HS-27A (cell line): ENCODE measurements at places on chromosomes 3 and 15.

DNA sequence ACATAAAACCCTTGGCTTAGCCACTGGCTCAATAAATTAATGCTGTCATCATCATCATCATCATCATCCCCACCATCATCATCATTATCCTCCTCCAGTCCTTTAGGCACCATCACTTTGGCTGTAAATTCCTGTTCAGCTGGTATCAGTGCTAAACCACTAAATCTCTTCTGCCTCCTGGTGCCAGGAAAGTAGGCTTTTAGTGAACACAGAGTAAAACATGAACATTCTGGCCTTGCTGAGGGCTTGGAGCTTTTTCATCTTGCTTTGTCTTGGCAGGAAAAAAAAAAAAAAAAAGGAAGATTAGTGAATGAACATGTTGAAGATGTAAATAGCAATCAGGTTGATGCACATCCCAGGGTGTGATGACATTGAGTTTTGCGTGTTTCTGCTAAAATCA is 67.3 kb upstream of the EIF1B start:
- DNase-seq: no peak

- no peak for DNase-seq
Observed at GRCh38 chr15:55770806-55771205, 27.9 kb upstream of the PRTG start.

GRCh38 chr3:49257187-49257586 is 19.8 kb downstream of the C3orf62 start:
- no peak for DNase-seq

DNA sequence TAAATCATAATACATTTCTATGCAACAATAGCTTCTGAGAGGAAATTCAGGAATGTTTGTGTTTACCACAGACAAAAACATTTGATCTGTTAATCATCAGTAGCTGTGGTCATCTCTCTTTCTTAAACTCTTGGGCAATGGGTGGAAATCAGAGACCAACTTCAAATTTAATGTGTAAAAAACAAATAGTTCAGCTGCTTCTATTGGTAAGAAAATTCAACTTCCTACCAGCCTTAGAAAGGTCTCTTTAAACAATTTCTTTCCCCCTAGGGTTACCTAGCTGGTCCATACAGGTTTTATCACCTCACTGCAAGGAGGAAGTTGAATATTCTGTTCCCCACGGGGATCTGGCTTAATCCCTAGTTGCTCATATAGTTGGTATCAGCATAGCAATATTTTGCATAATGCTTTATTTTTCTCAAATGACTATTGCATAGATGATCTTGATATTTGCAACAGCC is 20.3 kb upstream of the PPP4R2 start:
- no peak for DNase-seq

GRCh38 chr3:71152892-71153265 is 430.6 kb downstream of the FOXP1 start:
- DNase-seq: no peak

DNA sequence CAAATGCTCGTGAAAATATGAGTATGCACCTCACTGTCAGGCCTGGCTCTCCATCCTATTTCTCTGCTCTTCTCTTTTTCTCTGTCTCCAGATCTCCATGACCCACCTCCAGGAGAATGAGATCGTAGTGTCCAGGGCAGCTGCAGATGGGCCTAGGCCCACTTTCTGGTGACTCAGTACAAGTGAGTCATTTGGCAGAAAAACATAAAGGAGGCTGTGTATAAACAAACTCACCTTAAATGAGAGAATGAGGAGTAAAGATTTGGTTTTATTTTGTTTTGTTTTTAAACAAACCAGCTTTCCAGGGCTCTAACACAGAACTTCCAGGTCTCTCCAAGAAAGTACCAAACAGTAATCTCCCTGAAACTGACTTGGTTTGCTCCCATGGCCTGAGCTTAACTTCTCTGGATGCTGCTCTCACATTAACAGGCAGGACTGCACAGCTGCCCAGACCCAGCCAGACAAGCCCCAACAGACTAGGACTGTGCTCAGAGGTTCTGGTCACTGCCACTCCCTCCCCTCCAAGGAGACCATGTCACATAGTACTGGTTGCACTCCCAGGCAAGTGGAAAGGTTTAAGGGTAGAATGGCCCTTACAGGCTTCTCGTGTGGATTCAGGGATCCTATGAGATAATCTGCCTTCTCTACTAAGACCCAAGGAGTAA is 1.5 kb upstream of the HEG1 start:
- peak; percentile 66 for DNase-seq

GRCh38 chr3:12773710-12774086 is 14.6 kb upstream of the TMEM40 start:
- no peak for DNase-seq

- no peak for DNase-seq
Observed at GRCh38 chr3:138394156-138394555, 40.3 kb upstream of the ESYT3 start.

GRCh38 chr15:69578787-69579583 is 126.4 kb downstream of the RPLP1 start:
- DNase-seq: no peak

GRCh38 chr3:133112666-133113065 is 74.5 kb downstream of the TMEM108 start:
- DNase-seq: no peak

GRCh38 chr3:161630794-161631193 is 134.2 kb downstream of the OTOL1 start:
- no peak for DNase-seq

GRCh38 chr15:46496491-46497115 is 861.8 kb downstream of the SQOR start:
- no peak for DNase-seq

DNA sequence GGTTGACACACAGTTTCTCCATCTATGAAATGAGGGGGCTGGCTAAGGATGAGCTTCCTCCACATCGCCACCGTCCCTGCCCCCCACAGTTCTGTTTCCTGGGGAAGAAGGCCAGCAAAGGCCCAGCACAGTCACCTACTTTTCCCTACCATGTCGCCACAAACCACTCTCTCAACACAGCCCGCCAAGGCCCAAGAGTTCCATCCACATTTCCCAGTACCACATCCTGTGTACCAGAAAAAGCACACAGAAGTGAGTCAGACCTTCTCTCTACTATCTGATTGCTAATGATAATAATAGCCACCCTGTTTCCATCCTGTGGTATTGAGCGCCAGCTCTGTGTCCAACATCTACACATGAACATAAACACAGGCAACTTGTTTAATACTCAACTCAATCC is 30.3 kb upstream of the C15orf39 start:
- no peak for DNase-seq

DNA sequence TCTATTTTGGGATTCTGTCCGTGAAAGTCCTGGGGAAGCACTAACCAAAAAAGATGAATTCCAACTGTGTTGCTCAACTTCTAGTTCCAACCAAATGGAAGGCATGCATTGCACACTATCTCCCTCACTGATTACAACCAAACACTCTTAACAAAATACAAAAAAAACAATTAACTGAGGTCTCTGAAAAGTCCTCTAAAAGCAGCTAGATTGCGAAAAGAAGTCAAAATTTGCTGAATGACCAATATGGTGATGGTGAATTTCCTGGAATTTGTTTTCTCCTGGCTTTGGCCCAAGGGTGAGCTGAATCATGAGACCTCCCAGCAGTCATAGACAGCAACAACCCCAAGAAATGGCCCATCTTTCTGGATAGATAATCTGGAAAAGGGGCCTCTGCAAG is 28.3 kb downstream of the CYP19A1 start:
- DNase-seq: no peak

DNA sequence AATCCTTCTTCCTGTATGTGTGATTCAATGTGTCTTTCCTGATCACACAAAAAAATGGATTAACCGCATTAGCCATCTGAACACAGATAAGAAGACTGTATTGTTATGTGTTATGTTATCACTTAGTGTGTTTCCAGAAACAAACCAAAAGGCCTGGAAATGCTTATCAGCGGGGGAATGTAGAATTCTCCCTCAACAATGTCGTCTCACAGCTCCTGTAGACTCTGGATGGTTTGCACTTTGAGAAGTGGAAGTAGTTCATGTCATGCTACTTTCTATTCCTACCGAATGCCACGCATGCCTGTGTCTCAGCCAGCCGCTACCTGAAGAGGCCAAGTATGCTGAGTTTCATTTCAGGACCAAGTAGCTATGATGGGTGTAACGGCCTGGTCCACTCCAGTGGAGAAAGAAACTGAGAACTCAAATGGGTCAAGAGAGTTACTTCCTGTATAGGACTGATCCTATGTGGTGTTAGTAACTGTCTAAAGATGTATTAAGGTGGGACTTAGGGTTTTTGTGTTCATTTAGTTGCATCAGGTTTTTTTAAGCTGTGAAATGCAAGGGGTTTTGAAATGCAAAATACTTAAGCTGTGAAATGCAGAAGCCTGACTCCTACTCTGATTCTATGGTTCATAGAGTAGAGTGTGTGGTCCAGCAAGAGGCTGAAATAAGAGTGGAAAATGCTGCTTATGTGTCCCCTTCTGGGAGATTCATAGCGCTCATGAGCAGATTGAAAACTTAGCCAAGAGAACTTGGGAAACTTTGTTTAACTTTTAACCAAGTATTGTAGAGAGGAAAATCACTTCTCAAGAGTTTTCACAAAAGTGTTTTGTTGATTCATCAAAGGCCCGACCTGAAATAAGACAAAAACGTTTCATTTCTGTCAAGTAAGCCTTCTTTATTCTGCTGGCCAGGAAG is 118.5 kb upstream of the LMOD3 start:
- no peak for DNase-seq

DNA sequence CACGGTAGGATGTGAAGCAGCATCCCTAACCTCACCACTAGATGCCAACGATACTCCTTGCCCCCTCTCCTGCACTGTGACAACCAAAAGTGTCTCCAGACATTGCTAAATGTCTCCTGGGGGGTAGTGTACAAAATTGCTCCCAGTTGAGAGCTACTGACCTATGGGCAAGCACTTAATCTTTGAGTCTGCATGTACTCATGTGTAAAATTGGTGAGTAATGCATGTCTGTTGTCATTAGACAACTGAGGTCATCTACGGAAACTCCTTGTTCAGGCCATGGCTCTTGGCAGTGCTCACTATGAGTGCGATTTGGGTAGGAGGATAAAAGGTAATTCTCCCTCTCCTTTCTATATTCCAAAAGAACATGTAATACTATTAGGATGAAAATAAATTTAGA is 29.2 kb downstream of the PDHB start:
- DNase-seq: no peak

GRCh38 chr15:81941479-81941878 is 104.3 kb downstream of the MEX3B start:
- no peak for DNase-seq

GRCh38 chr15:94238539-94239118 is 7.3 kb downstream of the MCTP2 start:
- no peak for DNase-seq

GRCh38 chr3:46472736-46473135 is 8.0 kb upstream of the LTF start:
- DNase-seq: no peak

- DNase-seq: no peak
Observed at GRCh38 chr3:191139736-191140135, 59.3 kb upstream of the OSTN start.

GRCh38 chr3:99429502-99429901 is 208.9 kb upstream of the COL8A1 start:
- no peak for DNase-seq

DNA sequence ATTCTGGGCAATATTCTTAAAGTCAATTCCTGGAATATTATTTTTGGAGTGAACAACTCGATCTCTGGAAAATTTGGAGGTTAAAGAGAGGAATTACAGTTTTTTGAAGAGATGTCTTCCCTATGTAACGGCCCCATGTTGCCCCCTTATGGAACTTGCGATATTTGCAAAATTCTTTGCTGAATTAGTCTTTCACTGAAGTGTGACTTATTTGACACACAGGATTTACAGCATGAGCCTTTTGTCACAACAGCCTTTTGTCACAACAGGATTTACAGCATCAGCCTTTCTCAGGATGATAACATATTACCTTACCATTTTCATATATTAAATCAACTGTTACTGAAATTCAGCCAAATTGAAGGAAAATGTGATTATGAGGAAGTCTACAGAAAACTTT is 37.8 kb upstream of the SPTSSB start:
- DNase-seq: peak; percentile 7

DNA sequence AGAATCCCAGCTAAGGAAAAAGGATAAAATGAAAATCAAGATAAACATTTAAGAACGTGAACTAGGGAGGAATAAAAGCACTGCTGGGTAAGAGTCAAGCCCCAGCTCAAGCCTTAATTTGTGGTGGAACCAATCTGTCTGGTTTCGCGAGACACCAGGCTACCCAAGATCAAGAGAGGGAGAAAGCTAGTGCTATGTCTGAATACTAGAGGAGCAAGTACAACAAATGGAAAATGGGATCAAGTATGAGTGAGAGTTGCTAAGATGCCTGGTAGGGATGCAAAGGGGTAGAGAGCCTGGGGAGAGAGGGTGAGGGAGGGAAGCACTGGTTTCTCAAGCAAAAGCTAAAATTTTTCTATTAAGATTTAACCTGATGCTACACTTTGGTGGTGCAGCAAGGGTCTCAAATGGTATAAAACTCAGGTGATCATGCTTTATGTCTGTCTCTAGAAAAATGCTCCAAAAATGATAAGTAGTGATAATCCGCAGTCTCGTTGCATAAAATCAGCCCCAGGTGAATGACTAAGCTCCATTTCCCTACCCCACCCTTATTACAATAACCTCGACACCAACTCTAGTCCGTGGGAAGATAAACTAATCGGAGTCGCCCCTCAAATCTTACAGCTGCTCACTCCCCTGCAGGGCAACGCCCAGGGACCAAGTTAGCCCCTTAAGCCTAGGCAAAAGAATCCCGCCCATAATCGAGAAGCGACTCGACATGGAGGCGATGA is 1.7 kb upstream of the SETD5 start:
- DNase-seq: no peak

DNA sequence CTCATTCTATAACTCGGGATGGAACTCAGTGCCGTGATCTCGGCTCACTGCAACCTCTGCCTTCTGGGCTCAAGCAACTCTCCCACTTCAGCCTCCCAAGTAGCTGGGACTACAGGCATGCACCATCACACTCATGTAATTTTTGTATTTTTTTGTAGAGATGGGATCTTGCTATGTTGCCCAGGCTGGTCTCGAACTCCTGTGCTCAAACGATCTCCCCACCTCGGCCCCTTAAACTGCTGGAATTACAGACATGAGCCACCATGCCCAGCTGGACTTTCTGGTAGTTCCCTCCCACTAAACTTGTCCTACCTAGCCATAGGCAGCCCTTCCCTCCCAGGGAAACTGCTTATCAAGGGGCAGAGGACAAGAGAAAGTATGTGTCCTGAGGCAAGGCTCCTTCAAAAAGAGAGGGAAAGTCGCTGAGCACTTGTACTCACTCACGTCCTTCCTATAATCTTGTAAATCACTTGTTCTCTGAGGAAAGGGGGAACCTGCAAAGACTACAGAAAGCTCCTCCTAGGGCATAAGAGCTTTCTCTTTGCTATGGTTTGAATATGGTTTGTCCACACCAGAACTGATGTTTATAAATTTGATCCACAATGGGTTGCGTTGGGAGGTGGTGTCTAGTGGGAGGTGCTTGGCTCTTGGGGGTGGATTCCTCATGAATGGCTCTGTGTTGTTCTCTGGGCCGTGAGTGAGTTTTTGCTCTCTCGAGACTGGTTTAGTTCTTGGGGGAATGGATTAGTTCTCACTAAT is 13.6 kb upstream of the TBL1XR1 start:
- no peak for DNase-seq
